ENCODE measurements at places on chromosomes 3 and 15.

GRCh38 chr15:37788767-37789396 is 145.6 kb upstream of the TMCO5A start:
- no peak for DNase-seq

DNA sequence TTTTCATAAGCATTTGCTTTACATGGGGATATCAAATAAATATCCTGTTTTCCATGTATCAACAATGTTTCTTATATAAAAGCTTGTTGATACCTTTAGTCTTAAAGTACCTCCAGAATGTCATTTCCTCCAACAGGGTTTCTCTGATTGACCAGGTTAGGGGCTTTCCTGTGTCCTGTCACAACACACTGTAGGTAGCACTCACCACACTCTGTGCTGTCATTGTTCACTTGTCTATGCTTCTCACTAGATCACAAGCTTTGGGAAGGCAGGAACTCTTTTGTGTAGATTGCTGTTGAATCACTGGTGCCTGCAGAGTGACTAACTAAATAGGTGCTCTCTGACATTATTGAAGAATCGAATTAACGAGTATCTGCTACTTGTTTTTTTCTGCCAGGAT is 49.8 kb downstream of the USP50 start:
- no peak for DNase-seq

DNA sequence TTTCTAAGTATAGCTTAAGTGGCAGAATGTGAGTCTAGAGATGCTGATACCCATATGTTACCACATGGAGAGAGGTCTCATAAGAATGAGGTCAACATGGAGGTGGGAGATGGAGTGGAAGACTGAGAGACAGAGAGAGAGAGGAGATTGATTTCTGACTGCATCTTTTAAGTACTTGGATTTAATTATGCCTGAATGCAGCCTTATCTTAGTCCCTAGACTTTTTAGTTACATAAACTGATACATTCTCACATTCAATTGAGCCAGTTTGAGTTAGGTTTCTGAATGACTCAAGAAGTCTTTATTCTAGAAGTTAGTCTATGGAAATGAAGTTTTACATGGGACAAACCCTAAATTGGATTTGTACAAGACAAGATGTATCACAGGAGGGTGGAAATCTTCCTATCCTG is 58.5 kb upstream of the TNFSF10 start:
- no peak for DNase-seq

- no peak for DNase-seq
These were observed 19.9 kb downstream of the ZBTB20 start for GRCh38 chr3:115127208-115127607.

- DNase-seq = no peak
These were observed 106.4 kb upstream of the SLC2A2 start for GRCh38 chr3:171132873-171133272.

DNA sequence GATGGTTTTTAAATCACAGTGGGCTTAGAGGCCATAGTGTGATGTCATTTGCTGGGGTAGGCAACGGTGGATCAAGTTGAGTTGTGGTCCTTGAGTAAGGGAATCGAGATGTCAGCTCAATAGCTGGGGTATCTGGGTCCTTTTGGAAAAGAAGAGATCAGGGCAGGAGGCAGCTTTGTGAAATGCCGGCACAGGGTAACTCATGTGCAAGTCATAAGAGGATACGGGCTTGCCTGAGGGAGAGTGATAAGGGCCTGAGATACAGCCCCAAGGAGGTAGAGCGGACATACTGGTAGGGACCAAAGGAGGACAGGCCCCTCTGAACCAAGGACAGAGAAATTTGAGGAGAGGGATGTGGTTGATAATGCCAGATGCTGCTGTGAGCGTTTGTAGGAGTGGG is 4.2 kb upstream of the FAM131A start:
- no peak for DNase-seq

GRCh38 chr3:8423307-8423706 is 78.3 kb upstream of the LMCD1 start:
- no peak for DNase-seq

DNA sequence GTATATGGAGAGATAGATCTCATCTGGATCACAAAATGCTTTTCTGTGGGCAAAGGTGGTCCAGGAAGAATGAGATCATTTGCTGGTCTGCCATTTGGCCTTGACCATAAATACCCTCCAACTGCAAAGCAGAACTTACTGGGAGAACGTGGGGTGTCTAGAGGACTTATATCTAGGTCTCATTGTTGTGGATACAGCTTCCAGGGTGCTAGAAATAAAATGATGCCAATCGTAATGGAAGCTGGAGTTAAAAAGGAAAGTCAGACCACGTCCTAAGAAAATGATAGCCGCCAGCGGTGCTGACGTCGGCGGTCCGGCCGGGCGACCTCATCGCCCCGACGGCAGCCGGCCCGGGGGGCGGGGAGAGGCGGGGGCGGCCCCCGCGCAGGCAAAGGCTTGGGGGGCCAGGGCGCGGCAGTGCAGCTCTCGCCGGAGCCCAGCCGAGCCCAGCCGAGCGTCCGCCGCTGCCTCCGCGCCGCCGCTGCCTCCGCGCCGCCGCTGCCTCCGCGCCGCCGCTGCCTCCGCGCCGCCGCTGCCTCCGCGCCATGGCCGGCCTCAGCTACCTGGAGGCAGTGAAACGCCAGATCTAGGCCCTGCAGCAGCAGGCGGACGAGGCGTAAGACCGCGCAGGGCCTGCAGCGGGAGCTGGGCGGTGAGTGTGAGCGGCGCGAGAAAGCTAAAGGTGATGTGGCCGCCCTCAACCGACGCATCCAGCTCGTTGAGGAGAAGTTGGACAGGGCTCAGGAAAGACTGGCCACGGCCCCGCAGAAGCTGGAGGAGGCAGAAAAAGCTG is 89.5 kb downstream of the EOMES start:
- no peak for DNase-seq

DNA sequence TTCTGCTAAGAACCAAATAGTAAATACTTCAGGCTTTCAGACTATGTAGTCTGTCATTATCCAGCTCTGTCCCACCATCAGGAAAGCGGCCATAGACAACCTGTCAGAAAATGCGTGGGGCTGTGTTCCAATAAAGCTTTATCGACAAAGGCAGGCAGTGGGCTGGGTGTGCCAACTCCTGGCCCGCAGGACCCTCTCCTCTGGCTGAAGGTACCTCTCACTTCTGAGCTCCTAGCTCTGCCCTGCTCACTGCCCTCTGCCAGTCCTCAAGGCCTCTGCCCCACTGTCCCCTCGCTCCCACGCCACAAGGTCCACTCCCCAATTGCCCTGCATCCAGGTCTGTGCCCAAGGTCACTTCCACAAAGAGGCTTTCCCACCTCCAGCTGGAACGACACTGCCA is 20.0 kb downstream of the SSUH2 start:
- DNase-seq = no peak

DNA sequence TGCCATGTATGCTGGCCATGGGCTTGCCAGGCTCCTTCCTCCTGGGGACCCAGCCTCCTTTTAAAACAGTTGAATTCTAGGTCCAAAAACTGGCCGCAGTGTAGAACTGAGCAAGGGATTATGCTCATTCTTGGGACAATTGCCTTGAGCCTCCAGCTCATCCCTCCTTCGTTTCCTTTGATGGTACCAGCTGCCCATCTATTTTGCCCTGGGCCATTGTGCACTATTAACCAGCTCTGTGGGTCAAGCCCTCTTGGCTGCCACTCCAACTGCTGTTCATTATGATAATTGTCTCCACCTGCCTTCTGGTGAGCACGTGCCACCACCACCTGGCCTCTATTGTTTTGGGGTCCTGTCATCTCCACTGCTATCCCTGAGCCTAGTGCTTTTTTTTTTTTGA is 75.8 kb upstream of the SYN2 start:
- no peak for DNase-seq

DNA sequence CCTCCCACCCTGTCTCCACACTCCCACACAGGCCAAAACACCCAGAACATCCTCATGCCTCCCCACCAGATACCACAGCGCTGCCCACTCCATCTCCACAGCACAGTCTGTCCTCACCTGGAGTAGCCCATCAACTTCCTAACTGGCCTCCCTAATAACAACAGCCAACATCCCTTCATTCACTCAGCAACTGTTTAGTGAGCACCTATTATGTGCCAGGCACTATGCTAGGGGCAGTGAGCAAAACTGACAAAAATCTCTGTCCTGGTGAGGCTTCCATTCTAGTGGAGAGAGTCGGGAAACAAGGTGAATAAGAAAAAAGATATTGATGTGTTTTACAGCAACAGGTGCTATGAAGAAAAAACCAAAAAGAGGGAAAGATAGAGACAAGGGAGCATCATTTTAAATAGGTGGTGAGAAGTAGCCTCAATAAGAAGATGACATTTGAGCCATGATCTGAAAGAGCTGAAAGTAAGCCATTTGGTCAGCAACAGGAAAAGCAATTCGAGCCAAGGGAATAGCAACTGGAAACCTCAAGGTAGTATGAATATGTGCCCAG is 523.9 kb downstream of the SHQ1 start:
- no peak for DNase-seq

DNA sequence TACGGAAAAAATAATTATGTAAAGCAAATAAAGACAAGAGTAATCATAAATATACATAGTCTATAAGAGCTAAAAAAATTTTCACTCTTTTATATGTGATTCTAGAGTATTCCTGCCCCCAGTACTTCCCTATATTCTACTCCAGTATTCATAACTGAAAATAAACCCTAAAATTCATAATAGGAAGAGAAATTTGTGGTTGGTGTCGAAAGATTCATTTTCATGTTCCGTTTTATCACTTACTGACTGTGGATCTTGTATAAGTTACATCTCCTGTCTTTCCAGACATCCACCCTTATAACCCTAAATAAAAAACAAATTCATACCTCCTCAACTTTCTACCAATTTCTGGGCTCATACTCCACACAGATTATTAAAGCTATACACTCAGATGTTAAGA is 16.0 kb upstream of the MBNL1 start:
- no peak for DNase-seq

- DNase-seq = no peak
These were observed 251.1 kb downstream of the ULK4 start for GRCh38 chr3:41710646-41711388.

DNA sequence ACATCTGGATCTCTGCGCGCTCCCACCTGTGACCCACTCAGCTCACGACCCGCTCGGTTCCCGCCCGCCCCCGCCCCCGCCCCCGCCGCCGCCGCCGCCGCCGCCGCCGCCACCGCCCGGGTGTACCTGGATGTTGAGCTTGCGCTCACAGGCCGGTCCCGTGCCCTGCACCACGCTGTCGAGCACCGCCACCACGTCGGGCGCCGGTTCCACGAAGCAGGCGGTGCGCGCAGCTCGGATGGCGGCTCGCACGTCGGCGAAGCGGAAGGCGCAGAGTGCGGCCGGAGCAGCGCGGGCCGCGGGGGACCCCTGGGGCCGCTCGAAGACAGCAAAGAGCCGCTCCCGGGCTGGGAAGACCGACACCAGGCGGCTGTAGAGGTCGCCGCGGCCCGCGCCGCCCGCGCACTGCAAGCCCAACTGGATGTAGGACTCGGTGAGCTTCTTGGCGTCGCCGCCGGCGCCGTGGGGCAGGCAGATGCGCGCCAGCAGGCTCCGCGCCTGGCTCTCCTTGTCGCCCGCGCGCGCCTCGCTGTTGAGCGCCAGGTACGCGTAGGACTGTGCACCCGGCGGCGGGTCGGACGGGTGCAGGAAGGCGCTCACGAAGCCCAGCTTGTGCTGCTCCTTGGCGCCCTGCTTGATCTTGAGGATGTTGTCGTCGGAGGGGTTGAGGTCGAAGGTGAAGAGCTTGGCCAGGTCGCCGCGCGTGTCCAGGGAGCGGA is 1.1 kb downstream of the PLXND1 start:
- DNase-seq = no peak

DNA sequence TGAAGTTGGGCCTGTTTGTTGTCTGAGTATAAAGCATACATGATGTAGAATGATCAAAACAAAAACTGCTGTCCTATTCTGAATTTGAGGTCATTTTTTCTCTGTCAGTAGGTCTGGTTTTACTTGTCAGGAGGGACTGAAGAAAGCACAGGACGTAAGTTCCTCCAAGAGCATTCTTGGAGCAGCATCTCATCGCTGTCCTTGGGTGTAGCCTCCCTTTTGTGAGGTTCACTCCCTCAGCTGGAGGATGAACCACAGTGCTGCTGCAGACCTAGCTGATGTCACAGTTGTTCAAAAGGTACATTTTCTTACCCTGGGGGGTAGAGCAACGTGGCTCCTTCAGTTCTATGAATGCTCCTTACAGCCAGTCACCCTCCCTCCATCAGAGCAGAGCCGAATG is 490.0 kb upstream of the TBL1XR1 start:
- DNase-seq = no peak

DNA sequence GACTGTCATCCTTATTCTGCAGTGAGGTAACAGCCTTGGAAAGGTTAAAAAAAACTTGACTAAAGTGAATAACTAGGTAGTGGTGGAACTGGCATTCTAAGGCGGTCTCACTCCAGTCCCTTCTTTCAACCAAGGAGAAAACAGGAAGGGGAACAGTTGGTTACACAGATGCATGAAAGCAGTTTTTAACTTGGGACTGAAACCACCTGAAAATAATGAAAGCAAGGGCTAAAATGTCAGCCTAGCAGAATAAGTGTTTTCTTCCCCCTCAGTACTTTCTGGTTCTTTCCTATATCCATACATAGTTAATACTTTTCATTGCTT is 748 bp upstream of the AVEN start:
- no peak for DNase-seq

GRCh38 chr15:70147178-70147760 is 49.6 kb upstream of the TLE3 start:
- DNase-seq = no peak

- no peak for DNase-seq
These were observed 24.8 kb downstream of the GABRA5 start for GRCh38 chr15:26891448-26892181.

GRCh38 chr3:62982795-62983455 is 107.7 kb upstream of the CADPS start:
- no peak for DNase-seq

GRCh38 chr15:70829371-70830166 is 24.4 kb downstream of the LARP6 start:
- no peak for DNase-seq

DNA sequence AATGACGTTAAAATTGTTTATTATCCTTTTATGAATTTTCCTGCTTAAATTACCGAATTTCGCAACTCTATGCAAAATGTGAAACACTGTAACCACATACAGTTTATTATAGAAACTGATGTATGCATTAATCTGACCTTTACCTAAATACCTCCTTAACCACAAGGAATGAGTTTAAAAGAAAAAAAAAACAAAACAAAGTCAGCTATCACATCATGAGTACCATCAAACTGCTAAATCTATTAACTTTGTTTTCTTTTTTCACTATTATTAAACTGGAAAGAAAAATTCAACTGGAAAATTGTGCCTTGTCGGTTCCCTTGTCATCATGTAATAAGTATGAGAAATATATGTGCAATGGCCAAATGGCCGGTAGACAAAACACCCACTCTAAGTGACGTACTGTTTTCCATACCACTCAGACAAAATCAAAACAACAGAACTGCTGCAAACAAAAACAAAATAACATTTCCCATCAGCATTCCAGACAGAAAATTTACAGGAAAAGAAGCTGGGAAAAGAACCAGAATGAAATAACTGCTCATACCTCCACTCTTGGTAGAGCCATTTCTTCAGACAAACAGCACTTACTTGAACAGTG is 415.3 kb downstream of the FOXP1 start:
- DNase-seq = no peak

DNA sequence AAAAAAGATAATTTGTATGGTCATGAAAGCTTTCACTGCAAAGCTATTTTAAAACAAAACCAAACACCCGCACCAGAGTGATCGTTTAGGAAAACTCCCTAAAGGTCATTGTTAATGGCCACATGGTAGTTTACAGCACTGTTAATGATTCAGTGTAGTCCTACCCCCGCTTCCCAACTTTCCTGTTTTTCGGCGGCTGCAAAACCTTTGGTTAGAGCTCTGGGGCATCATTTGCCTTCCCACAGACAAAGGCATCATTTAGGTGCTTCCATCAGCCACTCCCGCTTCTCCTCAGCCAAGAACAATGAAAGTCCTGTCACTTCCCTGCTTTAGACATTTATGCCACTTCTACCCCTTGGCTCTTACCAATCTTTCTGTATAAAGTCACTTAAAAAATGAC is 10.6 kb downstream of the MELTF start:
- no peak for DNase-seq
